Activated T-helper 9 cell treated with anti-CD3 and anti-CD28 coated beads, Interleukin-2, amount 50 U/mL, for 16 hours (primary cell): ENCODE measurements at places on chromosomes 4 and X.

DNA sequence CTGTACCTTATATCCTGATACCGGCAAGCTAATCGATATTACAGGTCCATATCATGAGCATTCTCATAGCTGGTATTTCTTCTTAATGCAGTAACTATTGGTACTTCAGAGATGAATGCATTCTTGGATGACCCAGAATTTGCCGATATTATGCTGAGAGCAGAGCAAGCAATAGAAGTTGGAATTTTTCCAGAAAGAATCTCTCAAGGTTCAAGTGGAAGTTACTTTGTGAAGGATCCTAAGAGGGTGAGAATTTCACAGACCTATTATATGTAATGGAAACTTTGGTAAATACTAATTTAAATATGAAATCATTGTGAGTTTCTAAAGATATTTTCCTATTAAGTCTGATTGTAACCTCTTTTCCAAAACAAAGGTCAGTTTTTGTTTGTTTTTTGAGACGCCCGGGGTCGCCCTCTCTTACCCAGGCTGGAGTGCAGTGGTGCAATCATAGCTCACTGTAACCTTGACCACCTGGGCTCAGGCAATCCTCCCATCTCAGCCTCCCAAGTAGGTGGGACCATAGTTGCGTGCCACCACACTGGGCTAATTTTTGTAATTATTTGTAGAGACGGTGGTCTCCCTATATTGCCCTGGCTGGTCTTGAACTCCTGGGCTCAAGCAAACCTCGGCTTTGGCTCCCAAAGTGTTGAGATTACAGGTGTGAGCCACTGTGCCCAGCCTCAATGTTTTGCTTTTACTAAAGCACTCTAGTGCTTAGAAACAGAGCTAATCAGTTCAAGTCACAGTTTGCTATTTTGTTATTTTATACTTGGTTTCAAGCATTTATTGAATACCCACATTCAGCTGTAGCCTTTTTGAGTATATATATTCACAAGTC lies 18.6 kb downstream of the PI4K2B start:
- DNase-seq = no peak

DNA sequence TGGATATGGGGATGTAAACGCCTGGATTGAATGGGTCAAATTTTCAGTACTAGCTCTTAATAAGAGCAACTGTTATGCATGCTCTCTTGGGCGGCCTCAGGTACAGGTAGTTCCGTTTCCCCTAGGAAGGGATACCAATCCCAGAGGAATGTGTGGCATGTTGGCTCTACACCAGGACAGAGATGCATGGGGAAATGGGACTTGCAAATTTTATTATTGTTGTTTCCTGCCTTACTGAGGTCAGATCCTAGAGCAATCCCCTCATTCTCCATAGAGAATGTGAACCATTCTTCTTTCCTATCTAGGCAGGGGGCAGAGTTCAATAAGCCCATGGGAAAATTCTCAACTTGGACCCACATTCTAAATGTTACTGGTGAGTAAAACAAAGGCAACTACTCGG lies 361.8 kb upstream of the FGF16 start:
- DNase-seq = no peak

DNA sequence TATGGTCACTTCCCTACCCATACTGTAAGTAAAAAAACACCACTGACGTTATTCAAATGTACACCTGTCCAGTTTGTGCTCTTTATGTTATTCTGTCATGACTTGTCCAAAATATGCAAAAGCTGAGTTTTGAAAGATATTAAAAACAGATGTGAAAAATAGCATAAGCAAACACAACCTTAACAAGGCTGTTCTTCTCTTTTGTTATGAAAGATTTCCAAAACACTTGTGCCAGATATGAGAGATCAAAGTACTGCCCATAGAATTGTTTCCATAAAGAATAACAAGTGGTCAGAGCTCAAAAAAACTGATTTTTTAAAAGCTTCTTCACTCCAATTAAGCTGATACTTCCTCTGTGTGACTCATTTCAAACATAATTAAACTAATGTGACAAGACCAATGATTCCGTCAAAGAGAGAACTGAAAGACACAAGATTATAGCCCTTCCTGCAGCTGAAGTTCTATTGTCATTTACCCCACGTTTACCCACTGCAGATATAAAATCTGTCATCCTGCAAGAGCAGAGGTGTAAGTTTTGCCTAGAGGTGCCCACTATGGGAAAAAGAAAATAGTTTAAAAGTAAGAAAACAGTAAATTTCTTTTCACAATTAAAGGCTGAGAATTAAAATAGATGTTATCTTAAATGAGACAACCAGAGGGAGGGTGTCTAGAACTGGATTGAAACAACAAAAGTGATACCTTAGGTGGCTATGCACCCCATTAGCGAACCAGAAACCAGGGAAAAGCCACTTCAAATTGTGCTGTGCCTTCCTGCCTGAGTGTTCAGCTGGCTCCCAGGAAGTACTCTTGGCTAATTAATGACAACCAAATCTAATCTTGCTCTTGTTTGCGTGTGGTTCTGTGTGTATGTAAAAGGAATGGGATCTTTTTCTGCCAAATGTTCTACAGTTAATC lies 30.1 kb downstream of the RASSF6 start:
- no peak for DNase-seq

DNA sequence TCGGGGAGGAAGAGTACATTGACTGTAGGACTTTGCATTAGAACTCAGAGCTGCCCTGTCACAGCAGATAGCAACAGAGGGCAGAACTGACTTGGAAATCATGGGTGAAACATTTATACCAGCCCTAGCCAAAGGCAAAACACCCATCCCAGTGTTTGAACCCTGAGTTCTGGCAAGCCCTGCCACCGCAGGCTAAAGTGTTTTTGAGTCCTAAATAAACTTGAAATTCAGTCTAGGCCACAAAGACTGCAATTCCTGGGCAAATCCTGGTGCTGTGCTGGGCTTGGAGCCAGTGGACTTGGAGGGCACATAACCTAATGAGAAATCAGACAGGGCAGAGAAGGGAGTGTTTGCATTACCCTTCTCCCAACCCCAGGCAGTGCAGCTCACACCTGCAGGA lies 1015.7 kb downstream of the FSTL5 start:
- no peak for DNase-seq

DNA sequence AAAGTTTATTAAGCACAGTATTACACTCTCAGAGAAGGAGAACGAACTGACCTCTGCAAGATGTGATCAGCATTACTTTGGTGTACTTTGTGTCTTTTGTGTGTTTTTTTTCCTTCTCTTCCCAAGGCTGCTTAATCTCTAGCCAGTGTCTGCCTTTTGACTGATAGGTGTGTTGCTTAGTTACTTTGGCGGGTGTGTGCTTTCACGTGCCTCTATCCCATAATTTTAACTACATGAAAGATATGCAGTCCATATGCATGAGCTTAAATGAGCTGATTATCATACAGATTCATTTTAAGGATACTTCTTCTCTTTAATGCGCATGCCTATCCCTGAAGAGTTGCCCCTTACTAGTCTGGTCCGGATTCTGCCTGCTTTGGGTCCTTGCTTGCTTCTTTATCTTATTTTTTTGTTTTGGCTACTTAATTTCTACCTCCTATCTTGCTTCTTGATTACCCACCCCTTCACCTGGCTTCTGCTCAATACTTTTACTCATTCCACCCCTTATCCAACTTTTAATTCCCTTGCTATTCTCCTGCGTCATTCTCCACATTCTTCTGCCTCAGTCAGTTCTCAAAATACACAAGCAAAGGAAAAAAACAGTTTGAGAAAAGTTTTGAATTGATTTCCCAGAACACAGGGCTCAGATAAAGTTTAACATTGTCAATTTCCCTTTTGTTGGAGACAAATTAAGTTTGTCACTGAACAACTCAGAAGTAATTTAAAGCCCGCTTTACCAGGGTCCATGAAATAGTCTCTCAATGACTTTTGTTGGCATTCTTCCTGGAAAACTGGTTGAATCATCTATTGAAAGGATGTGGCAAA lies 182.0 kb downstream of the TENT5D start:
- DNase-seq = no peak

DNA sequence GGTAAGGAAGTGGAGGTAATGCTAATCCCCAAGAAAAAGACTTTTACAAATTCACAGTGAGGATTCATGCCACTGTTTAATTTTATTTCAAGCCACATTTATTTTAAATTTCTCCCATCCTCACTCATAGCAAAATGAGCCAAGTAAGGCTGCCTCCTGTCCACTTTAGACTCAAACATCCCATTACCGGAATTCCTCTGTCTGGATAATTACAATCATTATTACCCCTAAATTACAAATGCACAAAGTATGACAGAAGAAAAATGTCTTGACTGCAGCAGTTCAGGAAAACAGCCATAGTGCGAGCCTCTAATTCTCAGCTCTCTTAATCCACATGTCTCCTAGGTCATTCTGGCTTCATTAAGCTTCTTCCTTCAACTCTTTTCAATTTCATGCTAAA lies 57.0 kb downstream of the MAPK10 start:
- DNase-seq = no peak

- no peak for DNase-seq
These were observed 611.4 kb downstream of the KCTD8 start for GRCh38 chr4:43837171-43837570.

DNA sequence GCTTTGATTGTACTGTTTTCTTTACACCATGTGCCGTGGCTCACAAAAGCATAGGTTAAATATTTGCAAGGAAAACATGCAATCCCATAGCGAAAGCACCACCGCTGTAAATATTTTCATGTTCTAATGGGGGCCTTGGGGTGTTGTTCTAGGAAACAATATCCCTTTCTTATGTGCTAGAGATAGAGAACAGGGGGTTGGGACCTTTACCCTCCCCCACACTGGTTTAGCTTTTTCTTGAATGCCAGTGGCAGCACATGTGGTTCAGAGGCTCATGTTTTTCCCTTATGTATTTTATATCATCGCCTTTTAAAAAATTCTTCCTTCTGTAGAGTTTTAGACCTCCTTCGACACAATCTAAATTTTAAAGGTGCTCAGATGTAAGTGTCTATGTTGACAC lies 422.6 kb upstream of the TENM3 start:
- no peak for DNase-seq

DNA sequence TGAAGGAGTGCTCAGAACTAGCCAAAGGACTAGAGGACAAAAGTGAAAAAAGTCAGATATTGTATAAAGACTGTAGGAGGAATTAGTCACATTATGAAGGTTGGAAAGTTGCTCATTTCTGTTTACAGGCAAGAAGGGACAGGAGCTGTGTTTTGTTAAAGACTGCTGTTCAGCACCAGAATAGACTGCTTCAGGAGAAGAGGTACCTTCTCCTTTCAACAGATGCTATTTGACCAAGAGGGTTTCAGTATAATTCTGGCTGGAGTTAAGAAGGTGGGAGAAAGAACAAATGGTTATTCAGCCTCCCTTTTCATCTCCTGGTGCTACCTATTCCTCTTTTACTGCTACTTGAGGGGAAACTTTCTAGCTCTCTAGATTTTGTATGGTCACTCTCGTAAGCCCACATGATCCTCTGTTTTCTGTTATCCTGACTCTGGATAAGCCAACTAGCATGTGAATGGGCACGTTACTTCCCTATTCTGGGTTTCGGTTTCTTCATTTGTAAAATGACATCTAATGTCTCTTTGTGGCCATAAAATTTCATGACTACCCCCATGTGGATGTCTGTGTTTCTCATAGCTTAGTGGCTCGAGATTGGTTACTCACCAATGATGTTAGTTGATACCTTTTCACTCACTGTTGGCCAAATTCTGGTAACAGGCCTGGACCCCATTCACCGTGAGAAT lies 68.9 kb downstream of the SH2D1A start:
- no peak for DNase-seq

GRCh38 chr4:88584471-88584900 lies 7.8 kb upstream of the HERC3 start:
- DNase-seq = no peak

DNA sequence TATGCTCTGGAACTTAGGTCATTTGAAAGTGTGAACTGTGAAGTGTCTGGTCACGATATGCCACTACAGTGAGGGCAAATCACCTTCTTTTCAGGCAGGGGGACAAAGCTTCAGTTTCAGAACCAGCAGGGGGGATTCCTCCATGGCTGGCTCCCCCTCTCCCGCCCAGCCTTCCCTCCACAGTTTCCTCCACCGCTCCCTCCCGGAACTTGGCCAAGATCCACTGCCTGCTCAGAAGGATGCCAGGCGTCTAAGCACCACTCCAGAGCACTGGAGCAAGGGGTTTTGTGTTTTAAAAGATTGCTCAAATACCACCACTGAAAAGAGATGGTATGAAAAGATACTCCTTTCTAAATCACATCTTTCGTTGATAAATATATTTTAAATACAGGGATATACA lies 126.9 kb downstream of the ELOVL6 start:
- no peak for DNase-seq

DNA sequence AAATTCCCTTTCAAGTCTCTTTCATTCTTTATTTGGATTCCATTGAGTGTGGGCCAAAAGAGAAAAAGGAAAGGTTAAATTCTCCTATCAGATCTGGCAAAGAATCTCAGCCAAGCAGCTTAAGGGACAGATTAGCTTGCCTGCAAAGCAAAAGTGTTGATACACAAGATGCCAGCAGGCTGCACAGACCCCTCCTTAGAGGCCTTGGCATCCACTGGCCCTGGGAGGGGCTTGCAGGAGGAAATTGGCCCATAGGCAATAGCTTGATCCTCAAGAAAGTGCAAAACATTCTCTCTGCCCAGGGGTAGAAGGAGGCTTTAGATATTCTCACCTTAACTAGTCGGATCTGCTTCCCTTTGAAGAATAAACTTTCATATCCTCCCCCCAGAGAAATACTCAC lies 300.4 kb upstream of the CPEB2 start:
- no peak for DNase-seq

DNA sequence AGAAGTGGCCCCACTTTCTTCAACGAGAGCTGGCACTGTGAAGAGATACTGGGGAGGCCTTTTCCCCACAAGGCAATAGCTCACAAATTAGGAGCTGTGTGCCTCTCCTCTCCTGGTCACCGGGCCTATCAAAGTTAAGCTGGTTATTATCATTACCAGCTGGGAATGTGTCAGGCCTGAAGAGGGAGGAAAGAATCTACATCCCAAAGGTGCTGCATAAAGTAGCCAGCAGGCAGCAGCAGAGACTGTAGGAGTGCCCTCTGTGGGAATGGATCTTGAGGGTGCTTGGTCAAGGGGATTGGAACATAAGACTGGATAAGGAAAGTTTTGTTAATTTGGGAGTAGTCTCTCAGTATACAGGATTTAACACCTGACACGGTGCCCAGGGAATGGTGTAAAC lies 9.1 kb upstream of the TMPRSS11D start:
- no peak for DNase-seq

- DNase-seq = no peak
These were observed 6.4 kb downstream of the FOXP3 start for GRCh38 chrX:49257846-49258748.

GRCh38 chr4:153084980-153085630 lies 119.1 kb upstream of the TRIM2 start:
- DNase-seq = peak; percentile 75

- no peak for DNase-seq
These were observed 32.5 kb downstream of the FGFBP1 start for GRCh38 chr4:15906020-15906443.

DNA sequence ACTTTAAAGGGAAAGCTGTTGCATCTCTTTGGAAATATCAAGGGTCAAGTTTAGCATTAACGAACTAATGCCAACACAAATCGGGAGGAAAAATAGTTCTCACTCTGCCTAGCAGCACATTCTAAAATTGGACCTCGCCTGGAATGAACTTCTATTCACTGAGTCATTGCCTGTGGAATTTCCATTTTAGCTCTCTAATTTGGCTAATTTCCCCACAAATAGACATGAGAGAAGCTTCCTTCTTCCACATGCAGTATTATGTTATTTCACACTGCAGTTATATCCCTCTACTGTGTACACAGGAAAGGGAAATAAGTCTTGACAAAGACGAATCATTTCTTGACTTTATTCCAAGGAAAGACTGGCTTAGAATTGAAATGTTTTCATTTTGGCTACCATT lies 9.3 kb downstream of the ZXDA start:
- no peak for DNase-seq
